ENCODE measurements at places on chromosomes 1 and 21.

DNA sequence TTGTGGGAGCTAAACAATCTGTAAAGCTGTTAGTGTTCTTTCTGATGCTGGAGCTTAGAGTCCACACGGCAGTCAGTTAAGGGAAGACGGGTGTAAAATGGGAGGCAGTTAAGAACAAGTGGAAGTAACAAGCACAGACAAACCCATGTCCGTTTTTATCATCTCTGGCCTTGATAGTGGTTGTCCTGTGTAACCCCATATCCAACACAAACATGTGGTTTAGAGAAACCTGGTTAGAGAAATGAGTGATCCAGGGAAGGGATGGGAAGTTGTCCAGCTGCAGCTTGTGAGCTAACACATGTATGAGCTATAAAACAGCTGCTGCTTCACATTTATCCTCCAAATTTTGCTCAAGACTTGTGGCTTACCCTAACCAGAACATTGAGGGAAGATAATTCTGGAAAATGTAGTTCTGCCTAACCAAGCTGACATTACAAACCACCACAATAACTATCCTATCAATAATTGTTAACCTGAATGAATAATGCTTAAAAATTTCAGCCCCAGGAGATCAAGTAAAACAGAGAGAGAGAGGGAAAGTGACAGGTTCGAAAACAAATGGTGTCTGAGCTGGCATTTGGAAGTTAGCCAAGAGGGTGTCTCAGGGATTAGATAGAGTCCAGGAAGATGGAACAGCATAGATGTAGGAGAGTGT lies 10.6 kb upstream of the C1orf162 start:
- peak; percentile 53 for DNase-seq

GRCh38 chr1:34975771-34976170 lies 9.4 kb downstream of the TMEM35B start:
- no peak for DNase-seq

DNA sequence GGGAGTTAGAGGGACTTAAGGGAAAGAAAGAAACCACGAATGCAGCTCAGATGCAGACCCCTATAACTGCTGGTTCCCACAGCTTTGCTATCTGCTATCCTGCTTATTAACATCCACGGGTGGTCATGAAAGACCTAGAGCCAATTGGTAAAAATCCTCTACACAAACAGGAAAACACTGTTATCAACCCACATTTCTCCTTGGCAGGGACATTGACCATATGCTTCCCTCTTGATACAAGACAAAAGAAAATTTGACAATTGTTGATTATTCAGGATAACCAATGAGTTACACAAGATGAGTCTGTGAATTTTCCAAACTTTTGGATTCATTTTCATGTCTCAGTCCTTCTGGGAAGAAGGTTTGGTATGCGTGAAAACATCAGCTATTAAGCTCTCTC lies 90.4 kb downstream of the TIAM1 start:
- DNase-seq: no peak

- DNase-seq: no peak
Observed at GRCh38 chr1:230754796-230755195, 7.6 kb downstream of the CAPN9 start.

DNA sequence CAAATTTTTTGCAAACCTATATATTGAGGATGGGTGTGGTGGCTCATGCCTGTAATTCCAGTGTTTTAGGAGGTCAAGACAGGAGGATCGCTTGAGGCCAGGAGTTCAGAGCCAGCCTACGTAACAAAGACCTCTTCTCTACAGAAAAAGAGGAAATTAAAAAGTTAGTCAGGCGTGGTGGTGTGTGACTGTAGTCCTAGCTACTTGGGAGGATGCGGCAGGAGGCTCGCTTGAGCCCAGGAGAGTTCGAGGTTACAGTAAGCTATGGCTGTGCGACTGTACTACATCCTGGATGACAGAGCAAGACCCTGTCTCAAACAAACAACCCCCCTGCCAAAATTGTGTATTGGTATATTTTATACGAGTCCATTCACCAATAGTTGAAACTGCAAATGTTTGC lies 589.7 kb downstream of the DPYD start:
- no peak for DNase-seq

DNA sequence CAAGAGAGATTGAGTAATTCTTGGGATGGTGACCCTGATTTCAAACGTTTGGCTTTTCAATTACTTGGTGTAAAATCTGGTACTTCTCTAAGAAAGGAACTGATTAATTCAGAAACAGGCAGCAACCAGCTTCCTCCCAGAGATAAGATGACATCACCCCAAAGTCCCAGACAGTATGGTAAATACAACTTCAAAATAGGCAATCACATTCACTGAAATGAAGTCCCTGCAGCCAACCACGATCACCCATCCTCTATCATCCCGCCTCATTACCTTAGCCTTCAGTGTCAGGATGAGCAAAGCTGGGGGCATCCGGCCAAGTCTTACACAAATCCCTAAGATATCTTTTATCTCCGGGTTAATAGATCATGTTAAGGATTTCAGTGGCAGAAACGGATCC lies 26.4 kb upstream of the RUNX1 start:
- no peak for DNase-seq

GRCh38 chr1:231460614-231461013 lies 38.5 kb upstream of the EGLN1 start:
- no peak for DNase-seq

GRCh38 chr1:85093644-85094043 lies 45.3 kb upstream of the MCOLN3 start:
- no peak for DNase-seq

DNA sequence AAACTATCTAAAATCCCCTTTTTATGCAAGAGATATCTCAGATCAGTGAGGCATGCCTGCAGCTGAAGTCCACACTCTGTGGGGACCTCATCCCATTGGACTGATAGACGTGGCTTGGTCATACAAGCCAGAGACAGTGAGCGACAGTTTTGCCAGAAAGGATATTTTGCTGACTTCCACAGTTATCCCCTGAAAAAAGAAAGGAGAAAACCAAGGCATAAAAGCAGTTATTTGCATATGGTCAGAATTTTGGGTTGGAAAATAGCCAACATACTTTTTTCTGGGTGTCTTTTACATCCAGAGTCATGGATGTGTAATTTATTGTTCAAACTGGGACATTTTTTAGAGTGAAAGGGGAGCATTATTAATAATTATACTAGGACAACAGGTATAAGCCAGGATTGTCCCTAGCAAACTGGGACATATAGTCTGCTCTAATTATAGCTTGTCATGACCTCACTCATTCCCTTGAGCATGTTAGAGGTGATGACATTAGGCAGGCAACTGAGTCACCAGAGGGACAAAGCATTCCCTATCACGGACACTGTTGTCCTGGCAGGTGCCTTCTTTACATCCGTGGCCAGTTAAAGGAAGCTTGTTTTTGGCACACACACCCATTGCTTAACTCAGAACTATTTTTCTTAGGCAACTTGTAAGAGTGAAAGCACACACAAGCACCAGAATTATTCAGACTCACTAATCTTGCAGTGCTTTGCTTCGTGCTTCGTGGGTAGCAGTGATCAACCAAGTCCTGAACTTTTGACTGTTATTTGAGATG lies 65.5 kb downstream of the PRRX1 start:
- DNase-seq: no peak

DNA sequence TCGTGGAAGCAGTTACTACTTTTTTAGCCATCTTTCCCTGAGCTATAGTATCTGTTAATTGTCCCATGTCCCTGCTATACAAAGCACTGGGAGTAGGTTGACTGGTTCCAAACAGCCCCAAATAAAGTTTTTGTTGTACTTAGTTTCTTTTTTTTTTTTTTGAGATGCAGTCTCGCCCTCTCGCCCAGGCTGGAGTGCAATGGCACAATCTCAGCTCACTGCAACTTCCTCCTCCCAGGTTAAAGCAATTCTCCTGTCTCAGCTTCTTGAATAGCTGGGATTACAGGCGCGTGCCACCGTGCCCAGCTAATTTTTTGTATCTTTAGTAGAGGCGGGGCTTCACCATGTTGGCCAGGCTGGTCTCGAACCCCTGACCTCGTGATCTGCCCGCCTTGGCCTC lies 3.3 kb downstream of the NCSTN start:
- DNase-seq: no peak

- no peak for DNase-seq
Observed at GRCh38 chr1:203228670-203229069, 803 bp downstream of the CHIT1 start.

- no peak for DNase-seq
Observed at GRCh38 chr1:58886611-58887010, 102.8 kb upstream of the JUN start.

DNA sequence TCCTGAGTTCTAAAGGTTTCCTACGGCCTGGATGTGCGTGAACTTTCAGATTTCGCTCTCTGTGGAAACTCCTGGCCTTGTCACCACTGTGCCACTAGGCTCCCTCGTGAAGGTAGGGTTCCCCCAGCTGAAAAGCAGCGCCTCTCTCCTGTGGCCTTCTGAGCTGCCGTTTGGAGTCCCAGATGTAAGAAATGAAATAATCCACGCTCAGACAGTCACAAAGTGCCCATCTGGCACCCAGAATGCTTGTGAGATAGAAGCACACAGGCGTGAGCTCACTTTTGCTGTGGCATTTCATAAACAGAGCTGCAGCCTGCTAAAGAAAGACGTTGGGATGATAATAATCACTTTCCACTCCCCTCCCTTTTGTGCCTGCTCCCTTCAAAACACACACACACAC lies 65.8 kb downstream of the LMO4 start:
- no peak for DNase-seq

DNA sequence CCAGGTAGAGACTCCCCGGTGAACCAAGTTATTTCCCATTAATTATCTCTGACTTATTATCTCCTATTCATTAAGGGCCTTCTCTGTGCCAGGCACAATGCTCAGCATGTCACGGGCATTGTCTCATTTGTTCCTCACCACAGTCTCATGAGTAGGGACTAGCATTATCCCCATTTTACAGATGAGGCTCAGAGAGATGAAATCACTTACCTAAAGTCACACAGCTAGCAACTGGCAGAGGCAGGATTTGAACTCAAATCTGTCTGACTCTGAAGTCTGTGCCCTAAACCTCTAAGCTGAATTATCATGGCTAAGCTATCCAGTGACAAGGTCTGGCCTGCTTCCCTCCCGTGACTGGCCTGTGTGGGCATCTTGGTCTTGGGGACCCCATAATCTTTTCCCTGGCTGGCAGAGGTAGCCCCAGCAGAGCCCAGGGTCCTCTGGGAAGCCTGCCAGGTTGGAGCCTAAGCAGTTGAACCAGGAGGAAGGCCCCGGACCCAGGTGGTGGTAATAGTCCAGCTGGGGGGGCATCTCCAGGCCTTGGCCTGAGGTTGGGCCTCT lies 4.5 kb downstream of the MAP7D1 start:
- no peak for DNase-seq

GRCh38 chr21:41630917-41631316 lies 123.0 kb upstream of the TMPRSS2 start:
- no peak for DNase-seq

GRCh38 chr21:41207401-41208375 lies 39.7 kb downstream of the BACE2 start:
- peak; percentile 40 for DNase-seq

GRCh38 chr1:56137521-56138505 lies 441.6 kb downstream of the PLPP3 start:
- DNase-seq: no peak

GRCh38 chr1:19477284-19478249 lies 7.8 kb downstream of the CAPZB start:
- DNase-seq: no peak

- peak; percentile 45 for DNase-seq
Observed at GRCh38 chr1:62391369-62391971, 45.4 kb upstream of the USP1 start.

DNA sequence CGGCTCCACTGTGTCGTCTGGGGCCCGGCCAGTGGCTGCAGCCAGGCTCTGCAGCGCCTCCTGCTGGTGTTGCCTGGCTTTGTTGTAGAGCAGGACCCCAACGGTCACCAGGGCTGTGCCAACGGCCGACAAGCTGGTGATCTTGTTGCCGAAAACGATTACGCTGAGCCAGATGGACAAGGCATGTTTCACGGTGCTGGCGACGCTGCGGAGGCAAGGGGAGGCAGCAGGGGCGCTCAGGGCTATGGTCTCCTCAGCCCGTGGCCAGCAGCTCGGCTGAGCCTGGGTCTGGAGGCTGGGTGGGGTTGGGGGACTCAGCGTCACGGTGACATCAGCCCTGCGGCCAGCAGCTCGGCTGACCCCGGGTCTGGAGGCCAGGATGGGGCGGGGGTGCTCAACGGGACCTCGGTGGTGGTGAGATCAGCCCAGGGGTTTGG lies 7.0 kb upstream of the CDK11B start:
- DNase-seq: peak; percentile 42

GRCh38 chr1:234429434-234429806 lies 49.6 kb downstream of the TARBP1 start:
- no peak for DNase-seq

DNA sequence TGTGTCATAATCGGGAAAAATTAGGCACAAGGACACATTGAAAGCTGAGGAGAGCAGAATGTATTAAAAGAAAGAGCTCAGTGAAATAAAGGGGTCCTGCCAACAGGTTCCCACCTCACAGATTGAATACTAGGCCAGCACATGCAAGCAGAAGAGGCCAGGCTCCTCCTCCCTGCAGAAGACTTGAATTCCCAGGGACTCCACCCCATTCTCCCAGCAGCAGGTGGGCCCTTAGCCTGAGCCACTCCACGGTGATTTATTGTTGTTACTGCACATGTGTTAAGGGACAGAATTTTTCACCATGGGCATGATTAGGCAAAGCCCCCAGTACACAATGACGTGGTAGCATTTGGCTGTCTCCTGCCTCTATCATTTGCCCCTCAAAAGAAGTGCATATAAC lies 1844.7 kb downstream of the NCAM2 start:
- DNase-seq: no peak

- no peak for DNase-seq
Observed at GRCh38 chr1:26132128-26132833, 20.7 kb downstream of the PDIK1L start.

DNA sequence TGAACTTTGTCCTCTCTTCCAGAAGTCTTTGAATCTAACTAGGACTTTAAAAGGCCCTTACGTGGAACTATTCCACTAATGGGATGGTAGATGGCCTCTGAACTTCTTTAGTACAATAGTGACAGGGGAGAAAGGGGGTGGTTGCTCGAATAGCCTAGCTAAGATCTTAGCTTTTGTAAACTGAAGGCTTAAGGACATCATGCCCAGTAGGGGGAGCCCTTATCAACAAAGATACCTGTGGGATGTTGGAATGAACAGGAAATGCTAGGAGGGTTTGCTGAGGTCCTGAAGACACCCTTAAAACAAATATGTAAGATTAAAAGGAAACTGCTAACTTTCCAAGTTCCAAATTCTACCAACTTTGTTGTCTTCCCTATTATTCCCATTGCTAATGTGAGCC lies 33.2 kb downstream of the NHLH2 start:
- peak; percentile 41 for DNase-seq

- DNase-seq: no peak
Observed at GRCh38 chr1:37425221-37425620, 49.2 kb upstream of the ZC3H12A start.

- DNase-seq: no peak
Observed at GRCh38 chr1:27000817-27001460, 7.4 kb downstream of the TRNP1 start.

DNA sequence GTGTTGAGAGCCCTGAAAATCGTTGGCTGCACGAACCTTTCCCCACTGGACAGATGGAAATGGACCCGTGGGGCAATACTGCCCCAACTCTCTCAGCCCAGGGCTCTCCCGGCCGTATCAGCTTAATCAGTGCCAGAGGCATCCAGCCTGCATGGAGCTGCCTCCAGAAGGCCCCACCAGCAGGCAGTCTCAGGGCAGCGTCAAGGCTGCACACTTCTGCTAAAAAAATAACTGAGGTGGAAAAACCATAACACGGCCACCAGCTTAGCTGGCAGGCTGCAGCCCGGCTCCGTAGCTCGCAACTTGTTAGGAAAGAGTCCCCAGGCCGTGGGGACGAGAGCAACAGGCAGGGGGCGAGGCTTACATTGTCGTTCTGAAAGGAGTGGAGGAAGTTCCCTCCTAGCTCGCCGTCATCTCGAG lies 27.9 kb downstream of the MRPL37 start:
- DNase-seq: no peak
